ENCODE measurements at places on chromosomes 2 and 18.

DNA sequence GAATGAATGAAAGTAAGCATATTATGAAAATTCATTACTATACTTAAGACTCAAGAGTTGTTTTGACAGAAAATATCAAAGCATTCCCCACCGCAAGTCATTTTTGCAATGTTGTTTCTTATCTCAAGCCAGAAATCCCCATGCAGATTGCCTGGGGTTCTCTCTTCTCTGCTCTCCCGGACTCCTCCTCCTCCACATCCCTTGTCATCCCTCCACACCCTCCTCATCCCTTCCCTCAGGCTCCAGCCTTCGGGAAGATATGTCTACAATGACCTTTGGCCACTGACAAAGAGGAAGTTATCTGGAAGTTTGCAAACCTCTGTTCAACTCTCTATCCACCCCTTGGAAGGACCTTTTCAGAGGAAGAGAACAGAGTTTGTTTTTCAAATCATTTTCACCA, 11.9 kb downstream of the TFCP2L1 start:
- DNase-seq, result no peak

DNA sequence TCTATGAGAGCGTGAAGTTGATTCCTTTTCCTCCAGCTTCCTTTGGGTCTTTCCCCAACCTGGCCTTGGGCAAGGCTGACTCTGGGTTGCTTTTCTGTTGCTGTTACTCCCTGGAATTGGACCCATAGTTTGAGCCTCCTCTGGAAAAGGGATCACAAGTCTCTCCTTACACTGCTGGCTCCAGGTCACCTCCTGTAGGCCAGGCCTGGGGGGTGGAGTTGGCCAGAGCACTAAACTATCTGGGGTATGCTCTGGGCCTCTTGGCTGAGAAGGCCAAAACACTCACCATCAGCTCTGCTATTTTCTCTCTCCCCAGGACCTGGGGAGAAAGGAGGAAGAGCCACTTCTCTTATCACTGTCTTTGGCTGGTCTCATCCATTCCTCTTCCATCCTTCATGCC, 56.5 kb upstream of the NCOA1 start:
- DNase-seq, result no peak

DNA sequence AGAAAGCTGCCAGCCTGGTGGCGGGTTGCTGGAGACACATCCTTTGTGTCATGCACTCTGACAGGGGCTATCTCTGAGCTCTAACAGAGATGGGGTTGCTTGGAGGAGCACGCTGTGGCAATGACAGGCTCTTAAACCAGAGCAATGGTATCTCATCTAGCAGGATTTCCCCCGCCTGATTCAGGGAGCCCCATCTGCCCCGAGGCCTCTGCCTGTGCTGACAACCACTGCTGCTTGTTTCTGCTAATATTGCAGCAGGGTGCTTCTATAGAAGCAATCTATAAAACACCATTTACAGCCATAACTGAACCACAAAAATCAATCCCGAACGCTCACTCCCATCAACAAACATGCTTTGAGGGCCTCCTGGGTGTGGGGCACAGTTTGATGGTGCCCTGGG, 12.8 kb upstream of the DNPEP start:
- DNase-seq, result no peak

DNA sequence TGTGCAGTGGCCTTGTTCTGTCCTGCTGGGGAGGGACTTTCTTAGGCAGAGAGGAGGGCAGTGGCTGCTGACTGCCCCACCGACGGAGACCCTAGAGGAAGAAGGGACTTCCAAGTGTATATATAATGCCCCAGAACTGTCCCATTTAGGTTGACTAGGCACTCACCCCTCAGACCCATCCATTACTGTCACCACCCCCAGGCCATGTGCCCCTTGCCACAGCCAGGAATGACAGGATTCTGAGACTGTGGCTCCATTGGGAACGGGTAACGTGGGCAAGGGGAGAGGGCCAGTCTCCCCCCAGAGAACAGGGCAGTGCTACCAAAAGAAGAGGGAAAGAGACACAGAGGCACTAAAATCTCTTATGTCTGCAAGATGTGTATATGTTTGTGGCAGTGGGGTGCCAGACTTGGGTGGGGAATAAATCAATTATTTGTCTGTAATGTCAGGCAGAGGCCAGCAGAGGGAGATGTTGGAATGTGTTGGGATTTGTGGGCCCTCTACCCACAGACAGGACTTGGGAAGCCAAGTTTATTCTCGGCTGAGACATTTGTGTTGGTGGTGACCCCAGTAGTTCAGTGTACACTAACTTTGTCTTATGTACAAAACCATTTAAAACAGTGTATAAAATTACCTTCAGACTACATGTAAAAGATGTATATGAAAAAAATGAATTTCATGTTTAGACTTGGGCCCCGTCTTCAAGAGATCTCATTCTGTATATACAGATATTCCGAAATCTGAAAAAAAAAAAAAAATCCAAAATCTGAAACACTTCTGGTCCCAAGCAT, 24.0 kb upstream of the TMEM37 start:
- DNase-seq, result peak; percentile 15

- no peak for DNase-seq
Observed at GRCh38 chr2:15031745-15032240, 399.3 kb downstream of the LRATD1 start.

DNA sequence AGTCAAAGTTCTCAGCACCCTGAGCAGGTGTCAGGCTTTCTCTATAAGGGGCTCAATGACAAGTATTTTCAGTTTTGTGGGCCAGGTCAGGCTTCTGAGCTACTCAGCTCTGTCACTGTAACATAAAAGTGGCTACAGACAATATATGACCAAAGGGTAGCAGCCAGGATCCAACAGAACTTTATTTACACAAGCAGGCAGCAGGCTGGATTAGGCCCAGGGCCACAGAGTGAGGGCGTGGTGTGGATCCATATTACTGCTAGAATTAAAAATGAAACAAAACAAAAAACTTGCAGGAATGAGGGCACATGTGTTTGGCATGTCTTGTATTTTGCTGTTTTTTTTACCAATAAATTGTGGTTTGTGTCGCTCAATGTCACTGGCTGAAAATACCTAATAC, 143.7 kb downstream of the EIPR1 start:
- no peak for DNase-seq

Data from GDM1 (cell line).